ENCODE measurements at places on chromosomes 6 and 20.

DNA sequence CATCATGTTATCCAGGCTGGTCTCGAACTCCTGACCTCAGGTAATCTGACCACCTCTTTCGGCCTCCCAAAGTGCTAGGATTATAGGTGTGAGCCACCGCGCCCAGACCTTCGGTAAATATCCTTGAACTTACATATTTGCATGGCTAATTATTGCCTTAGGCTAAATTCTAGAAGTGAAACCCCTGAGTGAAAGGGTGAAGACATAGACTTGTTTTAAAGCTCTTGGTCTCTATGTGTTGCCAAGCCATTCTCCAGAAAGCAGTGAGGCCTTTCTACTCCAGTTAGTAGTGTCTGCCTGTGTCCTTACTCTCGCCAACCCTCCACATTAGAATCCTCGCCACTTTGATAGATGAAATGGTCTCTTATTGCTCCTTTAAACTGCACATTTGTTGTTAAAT lies 2.6 kb upstream of the NOTCH4 start:
- no peak for DNase-seq

GRCh38 chr6:87378947-87379346 lies 28.8 kb upstream of the CFAP206 start:
- DNase-seq, result no peak

DNA sequence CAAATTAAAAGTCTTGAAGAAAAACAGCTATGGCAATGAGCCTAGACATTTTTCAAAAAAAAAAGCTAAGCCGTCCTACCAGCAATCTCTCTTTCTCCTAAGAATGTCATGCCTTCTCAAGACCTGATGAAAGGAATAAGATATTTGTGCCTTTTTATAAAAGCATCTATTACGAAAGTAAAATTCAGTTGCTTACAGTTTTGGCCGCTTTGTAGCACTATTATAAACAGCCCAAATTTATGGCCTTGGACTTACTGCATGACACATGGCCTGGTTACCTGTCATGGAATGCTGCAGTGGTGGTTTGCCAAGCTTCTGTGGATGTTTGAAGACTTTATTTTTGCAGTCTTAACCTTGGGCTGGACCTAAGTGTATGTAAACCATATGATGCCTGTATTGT lies 22.2 kb upstream of the VAPB start:
- DNase-seq, result no peak

DNA sequence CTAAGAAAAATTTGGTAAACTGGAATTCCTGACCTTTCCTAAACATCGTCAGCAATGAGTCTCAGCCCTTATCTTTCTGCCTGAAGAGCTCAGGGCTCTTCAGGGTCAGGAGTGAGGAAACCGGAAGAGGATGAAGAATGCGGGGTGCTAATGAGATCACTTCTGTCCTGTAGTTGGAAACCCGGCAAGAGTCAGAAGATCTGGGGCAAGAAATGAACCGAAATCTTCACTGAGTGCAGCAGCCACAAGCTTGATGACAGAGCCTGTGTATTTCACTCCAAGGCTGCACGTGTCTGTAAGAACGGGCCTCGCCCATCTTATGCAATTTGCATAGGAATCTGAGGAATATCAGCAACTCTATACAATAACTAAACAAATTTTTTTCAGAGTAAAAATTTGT lies 60.4 kb upstream of the QKI start:
- DNase-seq, result no peak
